Activated CD4-positive, CD25-positive, alpha-beta regulatory T cell treated with anti-CD3 and anti-CD28 coated beads, Interleukin-2, amount 50 U/mL, for 24 hours (primary cell): ENCODE measurements at places on chromosomes 7 and 10.

DNA sequence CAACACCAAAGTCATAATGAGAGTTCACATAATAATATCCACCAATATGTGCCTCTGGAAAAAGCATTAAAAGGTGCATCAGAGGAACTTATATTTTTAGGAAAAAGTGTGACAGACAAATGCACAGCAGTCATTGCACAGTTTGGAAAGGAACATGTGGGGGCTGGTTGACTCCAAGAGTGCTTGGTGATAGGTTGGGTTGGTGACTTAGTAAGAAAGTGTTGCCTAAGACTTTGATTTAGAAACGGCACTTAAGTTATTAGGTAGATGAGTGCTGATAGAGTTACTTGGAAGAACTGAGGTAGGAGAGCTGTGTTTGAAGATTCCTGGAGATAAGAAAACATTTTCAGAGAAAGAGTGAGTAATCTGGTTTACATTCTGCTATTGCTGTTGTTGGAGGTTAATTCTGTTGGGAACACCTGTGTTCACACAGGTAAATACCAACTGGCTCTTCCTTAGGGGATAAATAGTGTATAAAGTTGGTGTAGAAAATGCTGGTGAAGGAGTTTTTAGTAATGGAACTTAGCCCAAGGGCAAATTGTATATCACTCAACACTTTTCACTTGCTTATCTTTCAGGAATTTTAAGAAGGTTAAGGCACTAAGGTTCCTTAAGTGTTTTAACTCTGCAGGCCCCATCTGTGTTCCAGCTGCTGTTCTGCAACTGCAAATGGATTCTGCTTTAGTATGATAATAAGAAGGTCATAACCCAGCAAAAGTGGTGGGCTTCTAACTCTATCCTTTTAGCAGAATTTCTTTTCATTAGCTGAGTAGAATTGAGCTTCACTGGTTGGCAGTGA, 196.1 kb downstream of the NSUN6 start:
- no peak for ATAC-seq

DNA sequence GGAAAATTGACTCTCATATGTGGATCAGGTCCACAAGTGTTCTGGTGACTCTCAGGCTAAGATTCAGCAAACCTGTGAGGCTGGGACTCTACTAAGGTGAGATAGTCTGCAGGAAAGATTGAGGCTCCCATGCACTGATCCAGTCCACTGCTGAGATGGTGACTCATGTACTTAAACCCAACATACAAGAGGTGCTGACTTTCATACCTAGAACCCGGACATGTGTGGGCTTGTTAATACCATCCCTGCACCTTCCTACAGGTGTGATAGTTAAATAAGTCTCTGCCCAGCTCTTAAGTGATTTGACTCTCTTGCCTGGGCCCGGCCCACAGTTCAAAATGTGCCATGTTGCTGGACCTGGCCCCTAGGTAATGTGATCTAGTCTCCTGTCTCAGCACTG, 27.1 kb upstream of the ZNF107 start:
- no peak for ATAC-seq

GRCh38 chr7:98836811-98837629, 32.8 kb downstream of the TMEM130 start:
- ATAC-seq, result no peak

DNA sequence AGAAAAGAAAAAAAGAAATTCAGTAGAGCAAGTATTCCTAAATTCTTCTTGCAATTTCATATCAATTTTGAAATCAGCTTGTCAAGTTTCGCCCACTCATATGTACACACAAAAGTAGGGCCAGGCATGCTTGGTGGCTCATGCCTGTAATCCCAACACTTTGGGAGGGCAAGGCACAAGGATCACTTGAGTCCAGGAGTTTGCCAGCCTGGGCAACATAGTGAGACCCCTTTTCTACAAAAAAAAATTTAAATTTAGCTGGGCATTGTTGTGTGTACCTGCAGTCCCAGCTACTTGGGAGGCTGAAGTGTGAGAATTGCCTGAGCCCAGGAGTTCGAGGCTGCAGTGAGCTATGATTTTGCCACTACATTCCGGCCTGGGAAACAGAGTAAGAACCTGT, 65.4 kb downstream of the MRPL32 start:
- ATAC-seq, result no peak

GRCh38 chr10:113354711-113355110, 198.1 kb upstream of the HABP2 start:
- no peak for ATAC-seq

DNA sequence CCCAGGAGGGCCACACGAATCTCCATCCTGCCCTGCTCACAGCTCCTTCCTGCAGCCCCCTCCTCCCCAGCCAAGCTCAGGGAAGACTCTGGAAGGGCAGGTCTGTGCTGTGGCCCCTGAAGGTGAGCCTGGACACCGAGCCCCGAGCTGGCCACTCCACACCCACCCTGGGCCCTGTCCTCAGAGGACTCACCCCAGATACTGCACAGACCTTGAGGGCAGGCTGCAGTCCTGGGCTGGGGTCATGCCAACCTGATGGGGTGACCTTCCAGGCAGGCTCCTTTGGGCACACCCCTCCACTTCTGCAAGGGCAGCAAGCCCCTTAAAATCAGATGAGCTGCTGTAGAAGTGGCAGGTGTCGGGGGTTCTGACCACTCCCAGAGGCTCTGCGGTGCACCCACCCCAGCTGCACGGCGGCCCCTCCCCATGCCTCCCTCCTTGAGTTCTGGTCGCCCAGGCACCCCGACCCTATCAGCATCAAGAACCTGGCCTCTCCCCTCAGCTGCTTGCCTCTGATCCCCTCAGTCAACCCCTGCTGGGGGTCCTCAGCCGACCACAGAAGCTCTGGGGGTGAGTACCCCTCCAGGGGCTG, 24.3 kb downstream of the YKT6 start:
- ATAC-seq, result no peak

- ATAC-seq, result no peak
Observed at GRCh38 chr7:139728203-139728602, 49.6 kb downstream of the HIPK2 start.

GRCh38 chr7:39825401-39825980, 124.6 kb upstream of the CDK13 start:
- ATAC-seq, result no peak

GRCh38 chr10:60192946-60193345, 196.7 kb downstream of the ANK3 start:
- no peak for ATAC-seq

GRCh38 chr10:115980470-115980869, 292.5 kb downstream of the GFRA1 start:
- no peak for ATAC-seq

DNA sequence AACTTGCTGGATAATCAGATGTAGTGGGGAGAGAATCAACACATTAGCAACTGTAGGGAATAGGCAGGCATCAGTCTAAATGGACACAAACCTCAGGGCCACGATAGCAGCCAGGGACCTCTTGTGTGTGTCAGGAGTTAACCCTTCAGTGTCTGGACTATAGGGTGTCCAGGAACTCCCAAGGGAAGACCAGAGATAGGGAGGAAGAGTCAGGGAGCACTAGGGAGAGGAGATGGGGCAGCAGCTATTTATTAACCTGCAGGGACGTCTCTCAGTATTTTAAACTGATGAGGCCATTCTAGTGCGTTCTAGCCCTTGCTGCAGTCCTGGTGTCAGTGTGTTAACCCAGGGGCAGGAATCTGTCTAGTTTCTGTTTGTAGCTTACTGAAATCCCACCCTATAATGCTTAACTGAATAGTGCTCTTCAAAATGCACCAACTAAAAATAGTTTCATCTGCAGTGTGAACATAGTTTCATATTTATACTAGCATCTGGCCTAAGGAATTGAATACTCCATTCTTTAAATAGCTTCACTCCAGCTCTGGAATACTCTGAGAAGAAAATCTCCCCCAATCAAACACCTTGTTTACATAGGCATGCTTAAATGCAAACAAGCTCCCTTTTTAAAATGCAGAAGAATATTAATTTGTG, 62.7 kb downstream of the ARID5B start:
- no peak for ATAC-seq
